ENCODE measurements at places on chromosomes 2 and 18.

- DNase-seq: no peak
Measured at GRCh38 chr18:40055262-40055661, 1899.8 kb upstream of the PIK3C3 start.

DNA sequence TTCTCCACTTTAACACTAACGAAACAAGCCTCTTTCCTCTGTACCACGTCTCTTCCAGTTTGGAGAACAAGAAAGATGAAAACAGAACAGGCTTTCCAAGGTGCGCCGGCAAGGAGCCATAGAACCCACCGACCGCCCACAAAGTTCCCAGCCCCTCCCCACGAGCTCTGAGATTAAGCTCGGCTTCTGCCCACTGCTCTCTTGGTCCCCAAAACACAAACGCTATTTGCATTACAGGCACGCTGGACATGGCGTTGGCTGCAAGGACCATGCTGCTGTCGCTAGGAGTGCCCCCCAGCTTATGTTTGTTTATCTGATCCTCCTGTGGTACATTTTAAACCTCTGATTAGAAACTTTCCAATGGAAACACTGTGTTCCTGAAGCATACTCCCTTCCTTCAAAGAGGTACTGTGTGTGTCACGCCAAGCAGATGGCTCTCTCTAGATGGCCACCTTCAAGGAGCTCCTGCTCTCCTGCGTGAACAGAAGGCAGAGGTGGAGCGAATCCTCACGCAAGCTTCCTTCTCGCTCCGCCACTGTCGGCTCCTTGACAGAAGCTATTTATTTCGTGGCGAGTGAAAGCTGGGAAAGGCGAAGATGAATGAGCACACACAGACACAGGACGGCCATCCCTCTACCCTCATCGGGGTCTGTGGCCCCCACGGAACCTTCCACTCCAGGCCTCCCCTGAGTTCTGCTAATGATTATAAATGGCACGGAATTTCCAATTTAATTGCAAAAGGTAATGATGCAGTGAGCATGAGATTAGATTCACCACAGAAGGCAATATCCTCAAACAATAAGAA is 166.2 kb downstream of the EIPR1 start:
- DNase-seq: no peak

- DNase-seq: peak; percentile 53
Measured at GRCh38 chr2:85291425-85292023, 36.3 kb downstream of the TGOLN2 start.

DNA sequence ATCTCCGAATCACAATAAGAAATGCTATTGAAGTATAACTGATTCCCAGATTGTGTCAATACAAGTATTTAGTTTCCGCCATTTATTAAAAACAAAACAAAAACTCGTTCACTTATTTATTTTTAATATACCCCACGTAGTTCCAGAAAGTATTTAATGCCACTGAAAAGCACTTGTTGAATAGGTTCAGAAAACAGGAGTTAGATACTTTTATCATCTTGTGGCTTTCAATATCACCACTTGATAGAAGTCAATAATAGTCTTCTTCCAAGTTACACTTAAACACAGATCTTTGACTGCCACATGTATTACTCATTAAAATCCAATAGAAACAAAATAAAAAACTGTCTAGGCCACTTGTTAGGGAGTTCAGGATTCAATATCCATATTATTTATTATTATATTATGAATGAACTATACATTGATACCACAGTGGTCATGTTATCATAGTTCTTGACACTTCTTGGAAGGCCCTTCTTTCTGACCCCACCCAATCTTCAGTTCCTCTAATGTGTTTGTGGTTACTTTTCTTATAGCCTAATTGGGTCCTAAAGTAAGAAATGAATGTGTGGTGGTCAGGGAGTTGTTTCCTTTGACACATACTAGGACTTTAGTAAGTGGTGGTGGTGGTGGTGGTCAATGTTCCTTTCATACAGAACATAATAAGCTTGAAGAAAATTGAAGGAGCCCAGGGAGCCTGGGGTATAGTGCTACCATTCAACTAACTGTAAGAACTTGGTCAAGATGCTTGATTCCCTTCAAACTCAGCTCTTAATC is 221.3 kb upstream of the ITGA4 start:
- DNase-seq: no peak

DNA sequence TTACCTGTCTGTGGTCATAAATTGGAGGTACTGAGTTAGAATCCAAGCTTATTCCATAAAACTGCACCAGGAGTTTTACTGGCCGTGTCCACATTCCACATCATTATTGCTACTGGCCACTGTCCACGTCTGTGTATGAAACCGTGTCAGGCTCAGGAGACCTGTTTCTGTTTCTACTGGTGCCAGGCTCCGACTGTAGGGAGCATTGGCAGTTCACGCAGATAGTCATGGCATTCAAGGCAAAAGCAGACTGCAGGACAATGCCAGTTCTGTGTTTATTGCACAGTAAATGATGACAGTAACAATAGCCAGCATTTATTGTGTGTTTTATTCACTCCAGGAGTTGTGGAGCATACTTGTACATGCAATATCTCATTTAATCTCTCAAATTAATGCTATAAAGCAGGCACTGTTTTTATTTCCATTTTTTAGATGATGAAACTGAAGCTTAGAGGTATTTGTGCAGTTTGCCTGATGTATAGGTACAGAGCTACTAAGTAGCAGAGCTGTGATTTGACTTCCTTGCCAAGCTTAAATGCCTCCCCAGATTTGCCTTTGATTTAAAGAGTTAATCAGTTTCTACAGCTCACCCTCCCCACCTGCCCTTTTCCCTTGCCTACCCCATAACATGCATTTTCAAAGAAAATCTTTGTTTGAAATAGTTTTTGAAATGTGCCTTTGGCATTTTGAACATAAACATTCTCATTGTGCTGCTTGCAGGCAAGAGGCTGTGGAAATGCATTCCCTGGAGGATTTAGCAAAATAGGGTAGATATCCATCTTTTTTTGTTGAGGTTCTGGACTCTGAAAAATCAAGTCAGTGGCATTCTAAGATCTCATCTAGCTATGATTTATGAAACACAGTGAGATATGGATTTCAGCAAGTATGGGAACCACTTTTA is 55.5 kb downstream of the MAP4K4 start:
- no peak for DNase-seq

GRCh38 chr2:86315084-86315483 is 22.3 kb downstream of the REEP1 start:
- DNase-seq: no peak

- peak; percentile 48 for DNase-seq
Measured at GRCh38 chr2:32553829-32554432, 73.9 kb upstream of the TTC27 start.

DNA sequence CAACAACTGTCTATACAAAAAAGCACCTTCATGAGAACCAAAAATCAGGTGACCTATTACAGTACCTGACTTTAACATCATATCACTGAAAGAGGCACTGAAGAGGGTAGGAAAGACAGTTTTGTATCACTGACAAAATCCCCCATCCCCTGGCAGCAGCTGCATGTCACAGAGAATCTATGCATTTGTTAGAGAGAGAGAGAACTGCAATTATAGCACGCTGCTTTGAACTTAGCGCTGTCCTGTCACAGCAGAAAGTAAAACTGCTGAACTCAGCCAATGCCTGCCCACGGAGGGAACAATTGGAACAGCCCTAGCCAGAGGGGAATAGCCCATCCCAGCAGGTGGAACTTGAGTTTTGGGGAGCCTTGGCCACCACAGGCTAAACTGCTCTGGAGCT is 75.1 kb upstream of the NOL4 start:
- DNase-seq: no peak

- DNase-seq: no peak
Measured at GRCh38 chr2:238174701-238175100, 15.9 kb downstream of the ERFE start.

- DNase-seq: no peak
Measured at GRCh38 chr2:102245266-102246151, 58.7 kb downstream of the IL1RL2 start.

DNA sequence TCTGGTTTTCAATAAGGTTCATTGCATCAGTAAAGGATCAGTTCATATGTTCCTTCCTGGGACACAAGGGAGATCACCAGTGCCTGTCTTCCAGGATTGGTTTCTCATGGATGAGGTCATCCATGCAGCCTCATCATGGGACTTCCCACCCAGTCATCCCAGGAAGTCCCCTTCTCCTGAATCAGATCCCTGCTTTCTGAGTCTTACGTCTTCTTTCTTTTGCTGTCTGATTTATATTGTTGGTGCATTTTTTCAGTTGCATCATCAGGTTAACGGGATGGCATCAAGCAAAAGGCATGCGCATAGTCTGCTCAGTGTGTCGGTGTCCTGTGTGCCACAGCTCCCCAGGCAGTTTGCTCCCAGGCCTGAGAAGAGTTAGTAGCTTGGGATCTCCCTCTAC is 105.9 kb downstream of the SOX11 start:
- DNase-seq: no peak
